ENCODE measurements at places on chromosomes 7 and 10.

DNA sequence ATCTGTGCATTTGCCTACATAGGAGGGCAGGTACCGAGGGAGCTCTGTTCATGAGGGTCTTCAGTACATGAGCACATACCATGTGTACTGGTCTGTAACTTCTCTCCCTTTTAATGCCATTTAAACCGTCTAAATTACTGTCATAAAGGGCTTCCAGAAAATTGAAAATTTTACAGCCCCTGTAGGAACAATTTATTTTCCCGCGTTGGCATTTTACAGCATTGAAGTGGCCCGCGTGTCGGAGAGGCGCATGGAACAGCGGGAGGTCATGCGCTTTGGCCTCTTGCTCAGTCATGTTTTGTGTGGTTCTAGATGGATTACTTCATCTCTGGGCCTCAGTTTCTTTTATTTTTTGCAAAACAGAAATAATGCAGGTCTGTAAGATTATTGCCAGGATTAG, 9.8 kb downstream of the WIPI2 start:
- no peak for DNase-seq

DNA sequence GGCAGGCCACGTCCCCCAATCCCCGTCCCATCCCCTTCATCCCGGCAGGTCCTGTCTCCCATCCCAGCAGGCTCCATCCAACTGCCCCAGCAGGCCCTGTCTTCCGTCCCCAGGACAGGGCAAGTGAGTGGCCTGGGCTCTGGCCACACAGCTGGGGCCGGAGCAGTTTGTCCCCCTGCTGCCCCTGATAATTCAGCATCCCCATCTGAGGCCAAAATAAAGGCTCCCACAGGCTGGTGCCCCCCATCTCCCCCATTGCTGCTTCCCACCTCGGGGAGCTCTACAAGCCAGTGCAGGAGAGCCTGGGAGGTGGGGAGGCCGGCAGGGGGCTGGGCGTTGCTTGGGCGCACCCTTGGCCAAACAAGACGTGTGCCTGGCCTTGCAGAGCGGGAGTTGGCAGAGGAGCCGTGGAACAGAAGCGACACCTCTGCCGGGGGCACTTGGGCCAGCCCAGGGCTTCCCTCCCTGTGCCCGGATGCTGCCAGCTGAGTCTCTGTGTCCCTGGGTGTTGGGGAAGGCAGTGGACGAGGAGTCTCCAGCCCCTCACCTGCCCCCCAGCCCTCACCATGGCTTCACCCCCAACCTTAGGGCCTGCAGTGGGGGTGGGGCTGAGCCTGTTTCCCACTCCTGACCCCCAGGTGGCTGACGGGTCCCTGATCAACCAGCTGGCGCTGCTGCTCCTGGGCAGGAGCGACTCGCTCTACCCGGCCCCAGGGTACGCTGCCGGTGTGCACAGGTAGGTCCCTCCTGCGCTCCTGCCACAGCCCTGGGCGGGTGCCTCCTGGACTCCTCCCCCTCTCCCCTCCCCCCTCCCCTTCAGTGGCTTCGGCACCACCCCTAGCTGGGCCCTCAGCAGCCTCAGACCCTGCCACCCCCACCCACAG, 14.0 kb downstream of the AP5Z1 start:
- no peak for DNase-seq

- no peak for DNase-seq
Measured at GRCh38 chr10:131743190-131744151, 157.3 kb upstream of the PPP2R2D start.

- DNase-seq = no peak
Measured at GRCh38 chr10:65701168-65701776, 1224.6 kb upstream of the LRRTM3 start.

GRCh38 chr10:61821153-61821552, 80.3 kb upstream of the ARID5B start:
- no peak for DNase-seq

GRCh38 chr7:16851829-16852228, 30.0 kb downstream of the AGR3 start:
- DNase-seq = no peak

GRCh38 chr10:29797616-29798015, 162.8 kb upstream of the SVIL start:
- DNase-seq = no peak

DNA sequence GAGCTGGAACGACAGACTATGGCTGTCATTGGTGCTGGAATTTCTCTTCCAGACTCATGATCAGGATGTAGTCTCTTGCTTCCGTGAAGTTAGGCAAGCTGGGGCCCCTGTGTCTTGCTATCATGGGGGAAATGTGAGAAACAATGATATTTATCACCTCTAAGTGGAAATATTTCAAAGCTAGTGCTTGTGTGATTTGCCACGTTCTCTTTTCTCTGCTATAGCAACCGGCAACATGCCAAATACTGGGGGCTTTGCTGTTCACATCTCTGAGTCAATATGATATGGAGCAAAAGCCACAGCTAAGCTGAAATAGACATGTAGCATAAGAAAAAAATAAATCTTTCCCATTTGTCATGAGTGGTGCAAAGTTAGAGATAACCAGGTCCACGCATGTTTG, 668.2 kb upstream of the IGFBP3 start:
- no peak for DNase-seq

DNA sequence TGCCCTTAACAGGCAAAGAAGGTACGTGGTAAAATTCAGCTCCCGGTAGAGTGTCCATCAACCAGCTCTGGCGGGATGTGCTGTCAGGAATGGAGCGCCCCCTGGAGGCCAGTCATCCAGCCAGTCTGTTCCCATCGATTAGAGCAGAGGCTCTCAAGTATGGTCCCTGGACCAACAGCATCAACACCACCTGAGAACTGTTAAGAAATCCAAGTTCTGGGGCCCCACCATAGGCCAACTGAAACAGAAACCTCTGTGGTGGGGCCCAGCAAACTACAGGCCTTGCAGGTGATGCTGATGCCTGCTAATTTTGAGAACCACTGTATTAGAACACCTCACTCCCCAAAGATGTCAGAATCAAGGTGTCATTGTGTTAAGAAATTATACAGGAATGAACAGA, 109.2 kb downstream of the DPY19L1 start:
- peak; percentile 2 for DNase-seq

GRCh38 chr10:12400266-12400931, 51.1 kb downstream of the CAMK1D start:
- DNase-seq = peak; percentile 25
